Activated naive CD4-positive, alpha-beta T cell (primary cell): ENCODE measurements at places on chromosomes 12 and 14.

- no peak for DNase-seq
These were observed 300.5 kb downstream of the PRKD1 start for GRCh38 chr14:29627137-29627536.

- DNase-seq: no peak
These were observed 17.5 kb upstream of the ATF1 start for GRCh38 chr12:50746431-50746830.

DNA sequence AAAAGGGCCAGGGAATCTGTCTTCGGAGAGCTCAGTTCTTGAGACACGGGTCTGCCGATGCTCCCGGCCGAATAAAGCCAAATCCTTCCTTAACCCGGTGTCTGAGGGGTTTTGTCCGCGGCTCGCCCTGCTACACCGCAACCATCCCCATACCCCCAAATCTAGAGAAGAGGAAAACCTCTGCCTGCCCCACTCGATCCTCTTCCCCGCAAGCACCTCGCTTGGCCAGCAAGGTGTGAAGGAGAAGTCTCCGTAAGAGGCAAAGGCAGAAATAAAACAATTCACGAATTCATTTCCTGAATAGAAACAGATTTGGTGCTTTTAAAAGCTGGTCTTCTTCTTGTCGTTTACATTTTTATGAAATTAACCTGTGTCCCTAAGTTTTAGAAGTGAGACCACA, 67.3 kb upstream of the GALNT9 start:
- DNase-seq: no peak

- DNase-seq: no peak
These were observed 1.1 kb downstream of the NELL2 start for GRCh38 chr12:44874981-44875416.

DNA sequence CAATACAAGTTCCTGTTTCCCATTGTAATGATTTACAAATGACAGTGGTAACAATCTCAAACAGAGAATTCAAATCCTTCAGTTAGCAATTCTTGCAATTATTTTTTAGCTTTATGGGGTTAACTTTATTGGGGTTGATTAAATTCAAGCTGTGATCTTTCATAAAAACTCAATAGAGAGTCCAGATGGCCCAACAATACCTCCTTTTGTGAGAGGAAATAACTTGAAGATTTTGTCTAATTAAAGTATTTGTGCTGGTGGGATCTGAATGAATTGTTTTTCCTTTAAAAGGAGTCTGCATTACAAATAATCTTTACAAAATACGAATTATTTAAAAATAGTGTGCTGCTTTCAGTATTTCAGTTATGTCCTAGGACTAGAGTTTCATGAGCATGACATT, 4.4 kb upstream of the ARHGAP5 start:
- DNase-seq: no peak

GRCh38 chr12:4224206-4224889, 49.2 kb upstream of the CCND2 start:
- DNase-seq: no peak

- no peak for DNase-seq
These were observed 23.1 kb upstream of the DCP1B start for GRCh38 chr12:2027351-2027750.

GRCh38 chr12:16726879-16727278, 120.9 kb upstream of the LMO3 start:
- DNase-seq: no peak

- DNase-seq: no peak
These were observed 5.7 kb upstream of the WSCD2 start for GRCh38 chr12:108123402-108123801.

DNA sequence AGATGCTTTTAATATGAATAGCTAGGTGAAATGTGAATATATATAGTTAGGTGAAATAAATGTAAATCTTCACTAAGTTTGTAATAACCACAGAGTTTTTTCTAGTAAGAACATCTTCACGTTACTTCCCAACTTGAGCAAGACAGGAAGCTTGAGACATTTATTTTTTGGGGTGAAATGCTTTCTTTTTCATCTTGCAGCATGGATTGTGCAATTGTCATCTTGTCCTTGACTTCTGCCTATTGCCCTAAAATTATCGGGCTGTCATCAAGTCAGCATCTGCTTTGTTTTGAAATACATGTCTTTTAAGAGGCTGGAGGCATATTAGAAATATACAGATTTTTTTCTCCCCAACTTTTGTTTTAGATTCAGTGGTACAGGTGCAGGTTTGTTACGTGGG, 433.9 kb downstream of the PCNX1 start:
- no peak for DNase-seq

- DNase-seq: no peak
These were observed 244.4 kb downstream of the ZFP36L1 start for GRCh38 chr14:68548194-68549076.
